ENCODE measurements at places on chromosomes 4 and X. TPM values are rescaled to one million over a fixed set of nuclear protein-coding genes. Genes with fewer than 3 reads are reported as not detected.

Gene CT45A6
- total RNA-seq: not detected

Gene CHRDL1
- 11.4 TPM for total RNA-seq

Gene LIMCH1
- total RNA-seq: 9.8 TPM

Gene SCRG1
- total RNA-seq: 0.08 TPM

Gene TMEM47
- 35.1 TPM for total RNA-seq

Gene ALPK1
- 19.5 TPM for total RNA-seq

Gene PCDH18
- total RNA-seq: 20.4 TPM

Gene PPARGC1A
- total RNA-seq: 1.6 TPM

Gene CFI
- 8.3 TPM for total RNA-seq

Gene GPR34
- 17.2 TPM for total RNA-seq

Gene SPANXN5
- not detected for total RNA-seq

Gene CTAG1A
- total RNA-seq: not detected

Gene CDX4
- total RNA-seq: not detected

Gene DCAF4L1
- total RNA-seq: under 0.01 TPM

Gene PRDM8
- 0.11 TPM for total RNA-seq

Gene SUPT20HL2
- not detected for total RNA-seq

Gene MXD4
- 12.9 TPM for total RNA-seq

Gene KLKB1
- not detected for total RNA-seq

Gene UCP1
- total RNA-seq: not detected

Gene RAB33A
- total RNA-seq: not detected

Gene FATE1
- total RNA-seq: not detected

Gene GLRA3
- not detected for total RNA-seq

Gene CFAP99
- total RNA-seq: not detected

Gene GRID2
- not detected for total RNA-seq

Gene USP17L19
- not detected for total RNA-seq

Gene COL25A1
- total RNA-seq: 0.06 TPM

Gene ARHGAP6
- 3.0 TPM for total RNA-seq

Gene IL3RA
- not detected for total RNA-seq

Gene HMGN5
- total RNA-seq: 0.50 TPM

Gene SERPINA7
- total RNA-seq: not detected

Gene PRDX4
- 77.8 TPM for total RNA-seq

Gene ASB12
- total RNA-seq: 0.21 TPM

All from esophagus squamous epithelium (tissue), 5 donors.